ENCODE measurements at places on chromosomes 5 and 9. TPM values are rescaled to one million over a fixed set of nuclear protein-coding genes. Genes with fewer than 3 reads are reported as not detected.

Gene ASS1
- 40.2 TPM for polyA plus RNA-seq

Gene WNT8A
- polyA plus RNA-seq = 0.30 TPM

Gene SLC6A3
- polyA plus RNA-seq = 0.95 TPM

Gene MARVELD2
- 2.8 TPM for polyA plus RNA-seq

Gene LECT2
- 1.7 TPM for polyA plus RNA-seq

Gene SHOC1
- 0.51 TPM for polyA plus RNA-seq

Gene PDCD1LG2
- polyA plus RNA-seq = 0.32 TPM

Gene CIZ1
- 157 TPM for polyA plus RNA-seq

Gene FGF1
- 30.0 TPM for polyA plus RNA-seq

Gene OR1Q1
- polyA plus RNA-seq = not detected

Gene PCDHB12
- polyA plus RNA-seq = 4.9 TPM

Gene TYRP1
- polyA plus RNA-seq = 2.6 TPM

Gene CLIC3
- polyA plus RNA-seq = 2.0 TPM
